Neural crest cell (in vitro differentiated cells): ENCODE measurements at places on chromosomes 3 and 15. TPM values are rescaled to one million over a fixed set of nuclear protein-coding genes. Genes with fewer than 3 reads are reported as not detected.

GRCh38 chr3:72395776-72396311 is 452.4 kb downstream of the SHQ1 start:
- H3K4me3 ChIP-seq: no peak overlapping the region
- no peak for DNase-seq
- H3K27me3 ChIP-seq: no peaks in the 10 kb centered on the region
- no peak overlapping the region for H3K27ac ChIP-seq

DNA sequence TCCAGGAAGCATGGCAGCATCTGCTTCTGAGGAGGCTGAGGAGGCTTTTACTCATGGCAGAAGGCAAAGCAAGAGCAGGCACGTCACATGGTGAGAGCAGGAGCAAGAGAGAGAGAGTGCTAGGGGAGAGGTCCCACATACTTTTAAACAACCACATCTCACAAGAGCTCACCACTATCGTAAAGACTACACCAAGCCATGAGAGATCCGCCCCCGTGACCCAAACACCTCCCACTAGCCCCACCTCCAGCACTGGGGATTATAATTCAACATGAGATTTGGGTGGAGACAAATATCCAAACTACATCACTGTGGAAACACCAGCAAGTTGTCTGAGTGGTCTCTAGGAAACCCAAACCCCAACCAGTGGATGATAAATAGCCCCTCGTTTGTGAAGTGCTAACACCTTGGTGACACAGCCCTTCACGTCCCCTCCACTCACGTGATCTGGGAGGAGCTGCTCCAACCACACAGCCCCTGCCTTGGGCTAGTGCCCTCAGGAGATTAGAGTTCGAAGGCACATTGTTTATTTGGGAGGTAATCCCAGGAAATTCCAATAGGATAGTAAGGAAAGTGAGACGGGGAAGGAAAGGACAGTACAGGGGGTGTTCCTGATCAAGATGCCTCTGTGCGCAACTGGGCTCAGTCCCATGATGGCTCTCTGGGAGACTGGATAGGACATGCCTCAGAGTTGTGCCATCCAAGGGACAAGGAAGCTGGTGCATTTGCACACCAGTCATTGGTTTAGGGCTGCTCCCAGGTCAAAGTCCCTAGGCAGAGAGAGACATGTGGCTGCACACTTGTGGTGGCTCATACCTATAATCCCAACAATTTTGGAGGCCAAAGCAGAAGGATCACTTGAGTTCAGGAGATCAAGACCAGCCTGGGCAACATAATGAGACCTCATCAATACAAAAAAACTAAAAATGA is 80.6 kb upstream of the CTNNB1 start:
- no peaks in the 10 kb centered on the region for H3K27me3 ChIP-seq
- no peak for DNase-seq
- no peak overlapping the region for H3K27ac ChIP-seq
- peaks cover 35% of the 10 kb centered on the region for H3K4me1 ChIP-seq

GRCh38 chr15:63986751-63987341 is 59.4 kb downstream of the DAPK2 start:
- H3K27me3 ChIP-seq: no peaks in the 10 kb centered on the region
- no peak for DNase-seq
- no peak overlapping the region for H3K4me3 ChIP-seq
- H3K4me1 ChIP-seq: peaks cover 18% of the 10 kb centered on the region
- H3K36me3 ChIP-seq: no peaks in the 10 kb centered on the region

DNA sequence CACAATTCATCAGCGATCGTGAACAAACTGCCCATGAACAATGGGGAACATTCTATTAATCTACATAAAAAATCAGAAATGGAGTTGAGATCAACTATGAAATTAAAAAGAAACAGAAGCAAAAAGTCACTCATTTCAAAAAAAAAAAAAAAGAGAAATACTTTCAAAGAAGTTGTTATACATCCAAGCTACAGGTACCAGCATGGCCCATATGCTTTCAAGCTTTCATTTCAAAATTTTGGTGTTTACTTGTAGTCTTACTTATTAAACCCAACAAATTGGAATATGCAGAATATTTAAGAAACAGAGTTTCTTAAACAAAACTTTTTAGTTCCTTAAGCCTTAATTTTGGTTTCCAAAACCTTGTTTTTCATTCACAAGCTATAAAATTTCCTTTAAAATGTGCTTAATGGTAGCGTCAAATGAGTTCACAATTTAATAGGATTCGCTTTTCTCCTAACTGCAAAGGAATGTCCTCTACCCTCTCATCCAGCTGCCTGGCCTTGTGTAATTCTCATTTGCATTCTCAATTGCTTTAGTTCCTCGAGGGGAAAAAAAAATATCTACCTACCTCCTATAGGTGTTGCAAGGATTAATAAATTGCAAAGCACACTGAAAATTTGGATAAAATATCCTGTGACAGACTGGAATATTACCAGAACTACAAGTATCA is 565.2 kb downstream of the ROBO1 start:
- H3K4me1 ChIP-seq: peaks cover 9% of the 10 kb centered on the region
- H3K27ac ChIP-seq: no peak overlapping the region
- no peak overlapping the region for H3K4me3 ChIP-seq
- no peaks in the 10 kb centered on the region for H3K36me3 ChIP-seq
- no peaks in the 10 kb centered on the region for H3K27me3 ChIP-seq

Gene C3orf22
- not detected in 2 replicates for total RNA-seq

DNA sequence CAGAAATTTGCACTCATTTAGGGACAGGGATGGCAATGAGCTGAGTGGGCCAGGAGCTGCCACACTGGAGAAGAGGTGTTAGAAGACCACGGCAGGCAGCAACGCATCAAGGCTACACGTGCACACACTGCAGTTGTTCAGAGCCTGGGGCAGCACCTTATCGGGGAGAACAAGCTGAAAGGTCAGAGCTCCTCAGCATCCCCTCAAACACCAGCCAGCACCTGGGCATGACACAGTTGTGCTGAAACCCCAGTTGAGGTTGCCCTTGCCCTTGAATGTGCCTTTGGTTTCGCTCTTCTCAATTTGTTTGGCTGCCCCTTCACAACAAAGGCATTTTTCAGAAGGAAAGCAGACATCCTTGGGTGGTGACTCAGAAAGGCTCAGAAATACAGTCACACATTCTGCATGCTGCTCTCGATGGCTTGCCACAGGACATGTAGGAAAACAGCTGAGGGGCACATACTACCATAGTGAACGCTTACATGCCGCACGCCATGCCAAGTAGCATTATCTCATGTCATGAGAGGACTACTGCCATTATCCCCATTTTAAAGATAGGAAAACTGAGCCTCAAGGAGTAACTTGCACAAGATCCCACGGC is 57.6 kb downstream of the ST8SIA2 start:
- H3K27ac ChIP-seq: peak overlapping the region; percentile 82
- no peak for DNase-seq
- no peak overlapping the region for H3K4me3 ChIP-seq
- H3K27me3 ChIP-seq: no peaks in the 10 kb centered on the region

Gene BCHE
- 45.2 and 52.9 TPM in 2 replicates for total RNA-seq

GRCh38 chr15:98277602-98278001 is 317.1 kb downstream of the ARRDC4 start:
- H3K27ac ChIP-seq: no peak overlapping the region
- DNase-seq: no peak
- H3K4me3 ChIP-seq: no peak overlapping the region
- peaks cover 2% of the 10 kb centered on the region for H3K4me1 ChIP-seq
- no peaks in the 10 kb centered on the region for H3K36me3 ChIP-seq

DNA sequence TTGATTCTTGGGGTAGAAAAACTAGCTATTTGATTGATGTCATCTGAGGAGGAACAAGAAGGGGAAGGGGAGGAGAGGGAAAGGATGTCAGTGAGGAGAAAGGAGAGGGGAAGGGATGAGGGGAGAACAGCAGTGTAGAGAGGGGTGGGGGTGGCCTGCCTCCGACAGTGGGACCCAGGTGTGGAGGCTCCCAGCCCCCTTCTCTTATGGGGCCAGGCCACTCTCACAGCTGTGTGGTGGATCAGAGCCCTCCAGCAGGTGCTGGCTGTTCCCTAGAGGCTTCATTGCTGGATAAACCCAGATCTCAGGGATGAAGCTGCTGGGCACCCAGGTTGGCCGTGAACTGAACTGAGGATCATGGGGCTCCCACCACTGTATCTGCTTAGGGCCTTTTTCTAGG is 264.5 kb downstream of the CHST2 start:
- H3K36me3 ChIP-seq: no peaks in the 10 kb centered on the region
- DNase-seq: no peak
- no peaks in the 10 kb centered on the region for H3K27me3 ChIP-seq
- no peaks in the 10 kb centered on the region for H3K4me1 ChIP-seq
- no peak overlapping the region for H3K27ac ChIP-seq

DNA sequence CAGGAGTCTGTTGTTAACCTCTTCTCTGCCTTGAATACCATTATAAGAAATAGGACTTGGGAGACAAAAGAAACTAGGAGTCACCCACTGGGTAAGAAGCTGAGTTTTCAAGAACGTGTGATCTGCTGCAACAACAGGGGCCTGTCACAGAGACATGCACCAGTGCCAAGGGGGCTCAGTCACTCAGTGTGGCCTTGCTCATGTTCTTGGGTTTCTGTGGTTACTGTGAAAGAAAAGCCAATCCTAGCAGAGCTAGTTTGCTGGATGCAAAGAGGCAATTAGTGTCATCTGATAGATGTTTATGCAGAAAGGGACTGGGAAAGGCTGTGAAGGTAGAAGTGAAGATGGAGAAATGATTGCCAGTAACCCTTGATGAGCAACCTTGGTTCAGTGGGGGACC is 126.3 kb downstream of the IQCH start:
- no peak for DNase-seq
- no peaks in the 10 kb centered on the region for H3K36me3 ChIP-seq
- no peaks in the 10 kb centered on the region for H3K27me3 ChIP-seq
- H3K4me1 ChIP-seq: no peaks in the 10 kb centered on the region
- no peak overlapping the region for H3K4me3 ChIP-seq
- no peak overlapping the region for H3K27ac ChIP-seq
